ENCODE measurements at places on chromosomes 6 and 20.

GRCh38 chr6:81487489-81487888, 265.0 kb downstream of the TENT5A start:
- no peak for DNase-seq

- DNase-seq, result no peak
Observed at GRCh38 chr6:2899596-2899995, 3.5 kb downstream of the SERPINB9 start.

DNA sequence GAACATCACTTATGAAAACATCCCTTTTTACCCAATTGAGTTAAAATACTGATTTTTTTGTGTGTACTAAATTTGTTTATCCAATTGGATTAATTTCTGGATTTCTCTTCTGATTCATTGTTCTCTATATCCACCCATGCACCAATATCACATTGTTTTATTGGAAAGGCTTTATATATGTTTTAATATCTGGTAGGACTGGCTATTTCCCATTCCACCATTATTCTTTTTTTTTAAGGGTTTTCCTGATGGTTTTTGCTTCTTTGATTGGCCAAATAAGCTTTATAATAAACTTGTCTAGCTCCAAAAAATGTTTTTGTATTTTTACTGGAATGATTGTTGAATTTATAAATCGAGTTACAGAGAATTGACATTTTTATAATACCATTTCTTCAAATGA, 59.4 kb upstream of the DOK5 start:
- no peak for DNase-seq

GRCh38 chr6:14921878-14922671, 323.8 kb upstream of the JARID2 start:
- DNase-seq, result no peak

GRCh38 chr6:161359618-161359945, 85.7 kb upstream of the AGPAT4 start:
- no peak for DNase-seq

- no peak for DNase-seq
Observed at GRCh38 chr6:130620338-130620781, 206.8 kb upstream of the SMLR1 start.

DNA sequence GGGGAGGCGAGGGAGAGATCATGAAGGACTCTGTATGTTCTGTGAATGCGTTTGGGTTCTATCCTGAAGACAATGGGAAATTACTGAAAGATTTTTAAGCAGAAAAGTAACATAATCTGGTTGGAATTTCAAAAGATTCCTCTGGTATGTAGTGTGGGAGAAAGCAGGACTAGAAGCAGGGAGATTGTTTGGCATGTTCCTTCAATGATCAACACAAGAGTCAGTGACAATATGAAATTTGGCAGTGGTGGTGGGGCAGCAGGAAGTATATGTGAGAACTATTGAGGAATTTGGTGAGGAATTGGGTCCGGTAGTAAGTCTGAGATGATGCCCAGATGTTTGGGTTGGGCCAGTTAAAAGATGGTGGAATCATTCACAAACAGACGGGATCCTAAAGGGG, 348.7 kb downstream of the CD83 start:
- no peak for DNase-seq

DNA sequence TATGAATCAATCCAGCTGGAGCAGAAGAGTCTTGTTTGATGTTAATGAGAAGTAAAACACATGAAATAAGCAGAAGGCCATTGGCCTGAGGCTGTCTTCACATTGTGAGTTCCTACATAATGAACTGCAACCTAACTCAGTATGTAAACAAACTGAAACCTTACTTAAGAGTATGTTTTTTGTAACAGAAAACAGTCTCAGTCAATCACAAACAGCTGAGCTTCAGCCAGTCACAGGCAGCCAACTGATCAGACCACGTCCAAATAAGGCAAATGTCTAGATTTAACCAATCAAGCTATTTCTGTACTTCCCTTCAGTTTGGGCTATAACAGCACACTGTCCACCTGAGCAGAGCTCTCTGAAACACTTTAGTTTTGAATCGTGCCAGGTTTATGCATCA, 234.7 kb downstream of the TRDN start:
- DNase-seq, result no peak

- DNase-seq, result no peak
Observed at GRCh38 chr6:133248241-133249001, 7.3 kb downstream of the EYA4 start.

- DNase-seq, result no peak
Observed at GRCh38 chr6:69880601-69881000, 14.2 kb downstream of the COL19A1 start.

DNA sequence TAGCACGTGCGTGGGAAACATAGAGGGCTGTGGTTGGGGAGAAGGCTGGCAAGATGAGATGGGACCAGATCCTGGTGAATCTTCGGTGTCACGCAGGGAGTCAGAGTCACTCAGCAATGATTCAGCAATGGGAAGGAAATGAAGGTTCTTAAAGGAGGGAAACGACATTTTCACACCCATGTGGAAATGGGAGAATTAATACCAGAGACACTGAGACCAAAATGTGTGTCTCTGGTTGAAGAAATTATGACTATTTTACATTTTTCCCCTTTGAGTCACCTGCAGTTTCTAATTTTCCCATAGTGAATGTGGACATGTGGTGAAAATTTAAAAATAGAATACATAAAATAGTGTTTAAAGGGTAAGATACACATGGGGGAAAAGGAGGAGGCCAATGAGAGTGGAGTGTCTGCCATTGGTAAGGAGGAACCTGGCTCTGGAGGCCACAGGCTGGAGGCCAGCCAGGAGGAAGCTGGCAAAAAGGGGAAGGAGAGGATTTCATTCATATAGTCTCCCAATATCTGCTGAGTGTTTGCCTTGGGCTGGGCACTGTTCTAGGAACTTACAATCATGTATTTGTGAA, 17.5 kb downstream of the NRN1 start:
- DNase-seq, result no peak

DNA sequence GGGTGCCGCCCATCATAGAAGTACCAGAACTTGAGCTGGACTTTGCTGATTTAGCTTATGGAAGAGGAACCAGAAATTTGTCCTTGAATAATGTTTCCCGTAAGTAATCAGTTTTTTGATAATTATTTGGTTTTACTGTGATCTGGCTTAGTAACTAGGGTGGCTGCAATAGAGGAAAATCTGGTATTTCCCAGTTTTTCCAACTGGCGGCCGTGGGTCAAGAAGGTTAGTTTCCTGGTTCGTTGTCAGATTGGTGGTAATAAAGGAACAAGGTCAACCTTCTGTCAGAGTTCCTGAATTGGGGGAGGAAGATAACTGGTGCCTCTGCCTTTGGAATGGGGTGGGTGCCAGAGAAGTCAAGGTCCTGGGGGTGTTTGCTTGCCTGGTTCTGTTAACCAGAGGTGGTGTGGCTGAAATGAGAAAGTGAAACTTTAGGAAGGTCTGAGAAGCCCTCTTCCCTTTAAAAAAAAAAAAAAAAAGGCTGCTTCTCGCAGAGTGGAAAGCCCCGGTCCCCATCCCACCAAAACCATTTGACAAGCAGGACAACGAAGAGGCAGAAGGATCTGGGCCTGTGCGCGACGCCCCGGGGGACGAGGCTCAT, at the start of gene CALHM6:
CALHM6 (plus strand) TSS at position 45 of the 601 bp plus-strand sequence; CDS start at position 600, 555 bp downstream.
- no peak for DNase-seq

DNA sequence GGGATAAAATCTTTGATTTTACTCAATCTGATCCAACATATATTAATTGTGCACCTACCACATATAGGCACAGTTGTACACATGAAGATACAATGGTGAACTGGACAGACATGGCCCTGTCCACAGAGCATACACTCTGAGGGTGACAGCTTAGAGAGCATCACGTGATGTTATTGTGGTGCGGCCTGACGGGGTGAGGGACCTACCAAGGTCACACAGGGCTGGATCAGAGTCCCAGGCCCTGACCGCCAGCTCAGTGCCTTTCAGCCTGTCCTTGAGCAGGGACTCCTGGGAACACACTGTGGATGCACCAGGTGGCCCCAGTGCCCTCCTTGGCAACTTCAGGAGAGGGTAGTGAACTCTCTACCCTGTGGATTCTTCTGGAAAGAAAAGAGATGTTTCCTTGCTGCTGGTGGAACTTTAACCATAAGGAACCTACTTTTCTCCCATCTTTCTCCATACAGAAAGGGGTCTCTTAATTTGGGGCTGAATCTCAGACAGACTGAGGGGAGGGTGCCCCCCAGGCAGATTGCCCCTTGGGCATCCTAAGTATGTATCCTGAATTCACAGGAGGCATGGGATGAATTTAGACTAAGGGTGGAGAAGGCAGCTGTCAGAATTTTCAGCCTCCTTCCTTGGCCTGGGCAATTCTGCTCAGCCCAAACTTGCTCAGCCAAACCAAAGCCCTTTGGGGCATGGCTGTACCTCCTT, 26.5 kb downstream of the PCK1 start:
- DNase-seq, result no peak

- no peak for DNase-seq
Observed at GRCh38 chr6:87830907-87831306, 128.9 kb upstream of the AKIRIN2 start.

DNA sequence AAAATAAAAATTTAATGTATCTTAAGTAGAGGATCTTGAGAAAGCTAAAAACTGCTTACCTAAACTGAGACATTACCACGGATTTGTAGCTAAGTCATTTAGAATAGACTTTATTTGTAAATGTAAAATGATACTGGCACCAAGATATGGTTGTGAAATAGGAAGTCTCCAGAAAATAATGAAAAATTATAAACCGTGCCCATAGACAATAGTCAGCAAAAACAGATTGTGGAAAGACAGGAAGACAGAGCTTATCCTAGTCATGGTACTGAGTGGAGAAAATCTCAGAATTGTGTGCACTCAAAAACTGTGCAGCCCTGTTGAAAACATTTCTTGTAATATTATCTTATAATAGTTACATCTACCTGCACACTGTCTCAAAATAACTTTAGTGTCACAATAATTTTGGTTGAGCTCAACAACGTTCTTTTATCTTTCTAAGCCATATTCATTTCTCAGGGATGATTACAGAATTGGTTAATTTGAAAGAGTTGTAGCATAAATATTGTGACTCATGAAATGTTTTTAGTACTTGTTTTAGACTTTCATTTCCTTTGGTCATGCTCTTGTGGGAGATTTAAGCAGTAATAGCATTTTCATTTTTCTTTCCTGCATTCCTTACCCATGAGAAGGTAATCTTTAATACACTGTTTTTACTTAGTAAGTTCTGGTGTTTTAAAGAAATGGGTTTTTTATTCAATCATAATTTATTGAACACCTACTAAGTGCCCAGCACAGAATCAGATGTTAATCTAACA, 174.5 kb downstream of the SOX4 start:
- DNase-seq, result no peak

DNA sequence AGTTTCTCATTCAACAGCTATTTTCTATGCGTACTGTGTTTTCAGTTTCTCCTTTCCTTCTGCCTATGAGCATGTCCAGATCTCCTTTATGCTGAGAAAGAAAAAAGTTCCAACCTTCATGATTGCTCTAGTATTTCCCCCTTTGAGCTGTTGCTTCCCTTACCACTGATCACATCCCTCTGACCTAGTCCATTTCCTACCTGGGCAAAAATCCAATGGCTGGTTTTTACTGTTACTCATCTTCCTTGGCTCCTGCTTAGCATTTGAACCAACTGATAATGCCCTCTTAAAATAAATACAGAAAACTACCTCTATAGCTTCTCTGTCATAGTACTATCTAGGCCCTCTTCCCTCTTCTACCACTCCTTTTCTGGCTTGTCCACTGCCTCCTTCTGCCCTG, 6.0 kb downstream of the RFX6 start:
- DNase-seq, result no peak

DNA sequence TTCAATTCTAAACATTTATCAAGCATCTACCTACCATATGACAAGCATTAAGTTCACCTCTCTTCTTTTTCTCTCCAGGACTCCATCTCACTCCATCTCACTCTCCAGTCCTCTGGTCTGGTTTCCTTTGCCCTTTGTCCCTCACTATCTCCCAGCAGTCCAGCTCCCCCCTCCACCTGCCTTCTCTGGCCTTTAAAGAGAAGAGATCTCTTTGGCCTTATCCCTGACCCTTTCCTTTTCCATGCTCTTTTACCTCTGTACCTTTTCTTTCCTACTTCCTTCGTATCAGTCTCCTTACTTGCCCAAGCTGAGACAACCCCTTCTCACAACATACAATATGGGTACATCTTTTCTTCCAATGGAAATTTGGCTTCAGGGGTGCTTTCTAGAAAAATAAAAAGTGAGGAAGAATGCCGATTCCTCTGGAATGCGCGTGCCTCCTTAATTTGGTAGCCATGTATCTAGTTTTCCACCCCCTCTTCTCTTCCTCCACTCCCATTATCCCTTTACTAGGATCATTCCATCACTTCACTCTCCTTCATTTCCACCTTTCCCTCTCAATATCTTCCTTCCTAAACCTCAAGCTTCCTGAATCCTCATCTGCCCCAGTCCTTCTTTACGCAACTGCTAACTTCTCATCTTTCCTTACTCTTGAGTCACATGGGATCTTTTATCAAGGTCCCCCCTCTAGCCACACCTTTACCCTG, 745 bp upstream of the AGPAT1 start:
- no peak for DNase-seq

- no peak for DNase-seq
Observed at GRCh38 chr6:158048589-158048988, 66.9 kb downstream of the SYNJ2 start.

- no peak for DNase-seq
Observed at GRCh38 chr6:126672649-126673048, 332.7 kb downstream of the CENPW start.

DNA sequence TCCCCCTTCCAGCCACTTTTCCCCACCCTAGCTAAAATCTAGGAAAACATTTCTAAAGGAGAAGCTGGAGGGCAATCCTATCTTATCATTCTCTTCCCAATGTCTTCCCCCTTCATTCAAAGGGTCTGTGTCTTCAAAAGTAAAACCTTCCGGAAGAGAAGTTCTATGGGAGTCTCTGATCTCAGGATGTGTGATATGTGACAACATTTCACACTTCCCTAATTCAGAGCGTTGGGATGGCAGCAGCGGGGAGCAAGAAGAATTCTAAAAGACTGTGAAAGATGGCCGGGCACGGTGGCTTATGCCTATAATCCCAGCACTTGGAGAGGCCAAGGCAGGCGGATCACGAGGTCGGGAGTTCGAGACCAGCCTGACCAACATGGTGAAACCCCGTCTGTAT, 65.4 kb upstream of the AKIRIN2 start:
- no peak for DNase-seq

All from SHP77 (cell line).